ENCODE measurements at places on chromosomes 3 and 15. TPM values are rescaled to one million over a fixed set of nuclear protein-coding genes. Genes with fewer than 3 reads are reported as not detected.

Gene STRA6
- 0.59 TPM for total RNA-seq

Gene STRIT1
- not detected for total RNA-seq

Gene CYP1A1
- 1.2 TPM for total RNA-seq

Gene GABRR3
- total RNA-seq: not detected

Gene LMCD1
- 49.8 TPM for total RNA-seq
